Amygdala (tissue), 56 donors: ENCODE measurements at places on chromosomes 12 and 14.

DNA sequence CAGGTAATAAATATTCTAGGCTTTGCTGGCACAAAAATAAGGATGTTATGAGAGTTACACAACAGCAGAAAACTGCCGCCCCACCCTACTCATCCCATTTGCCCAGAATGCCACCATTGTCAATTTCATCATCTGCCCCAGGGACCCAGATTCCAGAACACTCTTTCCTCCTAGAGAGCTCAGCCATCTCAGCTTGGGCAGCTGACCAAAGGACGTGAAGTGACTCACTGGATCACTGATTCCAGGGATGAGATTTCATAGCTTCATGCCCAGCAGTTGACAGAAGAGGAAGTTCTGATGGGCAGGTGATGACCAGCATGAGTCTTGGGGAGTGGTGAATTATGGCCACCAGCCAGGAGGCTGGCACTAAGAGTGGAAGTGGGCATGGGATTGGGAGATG, 450.3 kb downstream of the RMST start:
- no peak for DNase-seq

DNA sequence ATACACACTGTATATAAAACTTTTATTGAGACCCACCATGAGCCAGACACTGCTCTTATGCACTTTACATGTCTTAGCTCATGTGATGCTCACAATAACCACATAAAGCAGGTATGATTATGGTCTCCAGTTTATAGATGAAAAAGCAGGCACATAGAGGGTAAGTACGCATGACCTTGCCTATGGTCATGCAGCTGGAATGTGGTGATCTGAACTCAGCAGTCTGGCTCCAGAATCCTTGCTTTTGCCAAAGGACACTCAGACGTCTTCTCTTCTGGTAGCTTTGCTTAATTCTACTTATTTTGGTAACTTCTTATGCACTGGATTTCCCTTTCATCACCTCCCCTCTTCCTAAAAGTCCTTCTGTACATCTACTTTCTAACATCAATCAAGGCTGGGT, 103.3 kb upstream of the CRY1 start:
- no peak for DNase-seq

- DNase-seq = no peak
These were observed 54.6 kb downstream of the TRAFD1 start for GRCh38 chr12:112179916-112180315.

DNA sequence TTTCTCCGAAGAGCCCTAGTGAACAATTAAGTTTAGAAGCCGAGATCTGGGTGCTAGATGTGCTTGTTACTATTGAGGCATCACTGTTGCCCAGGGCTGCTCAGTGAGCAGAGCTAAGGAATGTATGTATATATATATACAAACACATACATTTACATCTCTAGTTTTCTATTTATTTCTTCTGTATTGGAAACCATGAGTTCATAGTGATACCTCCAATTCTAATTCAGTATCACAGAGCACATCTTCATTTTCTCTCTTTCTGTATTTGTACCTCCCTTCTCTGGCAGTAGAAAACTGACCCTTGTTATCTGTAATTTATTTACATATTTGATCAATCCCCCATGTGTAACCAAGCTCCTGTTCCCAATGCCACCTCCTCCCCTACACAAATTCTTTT, 40.7 kb upstream of the FUT8 start:
- no peak for DNase-seq

GRCh38 chr14:24062216-24062980, 9.0 kb upstream of the CPNE6 start:
- DNase-seq = no peak

DNA sequence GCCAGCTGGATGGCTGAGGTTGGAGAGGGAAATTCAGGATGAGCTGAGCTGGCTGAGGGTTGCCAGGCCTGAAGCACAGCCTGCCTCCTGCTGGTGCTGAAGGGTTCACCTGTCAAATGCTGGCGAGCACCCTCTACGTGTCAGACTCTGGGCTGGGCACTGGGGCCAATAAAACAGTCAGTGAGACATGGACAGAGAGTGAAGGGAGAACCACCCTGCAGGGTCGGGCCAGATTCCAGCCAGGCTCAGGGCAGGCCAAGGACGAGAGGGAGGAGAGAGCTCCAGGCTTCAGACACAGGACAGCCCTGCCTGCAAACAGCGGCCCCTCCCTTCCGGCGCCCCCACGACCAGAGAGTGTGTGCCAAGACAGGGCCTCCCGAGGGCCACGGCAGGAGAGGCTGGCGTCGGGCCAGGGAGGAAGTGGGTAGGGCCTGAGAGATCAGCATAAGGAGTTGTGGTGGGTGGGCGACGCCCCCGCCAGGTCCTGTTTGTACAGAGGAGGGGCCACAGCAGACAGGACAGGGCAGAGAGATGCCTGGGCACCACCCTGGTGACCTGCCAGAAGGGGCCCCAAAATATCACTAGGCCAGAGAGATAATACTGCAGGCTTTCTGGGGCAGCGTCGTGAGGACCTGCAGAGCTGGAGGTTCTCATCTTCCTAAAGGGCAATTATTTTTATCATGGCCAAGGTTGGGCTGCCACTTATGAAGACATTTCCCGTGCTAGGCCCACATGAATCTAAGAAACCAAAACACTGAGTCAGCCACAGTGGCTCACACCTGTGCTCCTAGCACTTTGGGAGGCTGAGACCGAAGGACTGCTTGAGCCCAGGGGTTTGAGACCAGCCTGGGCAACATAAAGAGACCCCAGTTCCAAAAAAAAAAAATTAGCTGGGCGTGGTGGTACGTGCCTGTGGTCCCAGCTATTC, 73.1 kb upstream of the GPR68 start:
- DNase-seq = no peak

GRCh38 chr12:46259713-46260112, 9.1 kb downstream of the SLC38A1 start:
- DNase-seq = no peak

- DNase-seq = no peak
These were observed 55.8 kb downstream of the BEGAIN start for GRCh38 chr14:100531152-100532121.
